ENCODE measurements at places on chromosomes 1 and 21.

- no peak for DNase-seq
These were observed 77.4 kb downstream of the FOXD2 start for GRCh38 chr1:47515164-47515789.

DNA sequence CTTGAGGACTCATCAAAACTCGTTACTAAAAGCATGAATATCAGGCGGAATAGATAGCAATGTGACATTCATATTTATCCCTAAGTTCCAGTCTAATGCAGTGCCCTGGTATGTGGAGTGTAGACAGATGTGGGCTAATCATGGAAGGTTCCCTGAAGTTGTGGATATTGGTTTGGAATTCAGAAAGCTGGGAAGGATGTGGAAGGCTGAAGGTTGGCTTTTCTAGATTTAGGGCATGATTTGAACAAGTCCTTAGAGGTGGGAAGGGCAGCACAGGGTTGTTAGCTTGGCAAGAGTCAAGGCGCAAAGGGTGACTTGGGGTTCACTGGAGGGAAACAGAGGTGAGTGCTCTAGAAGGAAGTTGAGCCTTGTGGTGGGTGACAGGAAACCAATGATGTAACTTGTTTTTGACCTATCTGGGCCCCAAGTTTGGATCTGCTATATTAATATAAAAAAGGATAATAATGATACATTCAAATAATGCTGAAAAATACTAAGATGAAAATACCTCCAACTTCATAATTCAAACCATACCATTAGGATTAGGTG is 21.9 kb downstream of the LGALS8 start:
- no peak for DNase-seq

- no peak for DNase-seq
These were observed 11.4 kb upstream of the OLIG2 start for GRCh38 chr21:33014331-33014730.

- peak; percentile 0 for DNase-seq
These were observed 11.7 kb downstream of the SLC35E2B start for GRCh38 chr1:1680912-1681273.

- no peak for DNase-seq
These were observed 33.2 kb downstream of the AHDC1 start for GRCh38 chr1:27570784-27571183.

- DNase-seq = no peak
These were observed 13.7 kb downstream of the FGR start for GRCh38 chr1:27621051-27621920.

All from stimulated activated CD4-positive, alpha-beta T cell treated with anti-CD3 and anti-CD28 coated beads, Interleukin-1b, Interleukin-23, amount 100 ng/mL, for 48 hours (primary cell).